ENCODE measurements at places on chromosomes 7 and 10. TPM values are rescaled to one million over a fixed set of nuclear protein-coding genes. Genes with fewer than 3 reads are reported as not detected.

GJC3 gene
- total RNA-seq = 0.33 TPM

LIPJ gene
- 0.16 TPM for total RNA-seq

MMRN2 gene
- total RNA-seq = 15.0 TPM

BEND7 gene
- 20.9 TPM for total RNA-seq

FGFR2 gene
- total RNA-seq = 113 TPM

DNA sequence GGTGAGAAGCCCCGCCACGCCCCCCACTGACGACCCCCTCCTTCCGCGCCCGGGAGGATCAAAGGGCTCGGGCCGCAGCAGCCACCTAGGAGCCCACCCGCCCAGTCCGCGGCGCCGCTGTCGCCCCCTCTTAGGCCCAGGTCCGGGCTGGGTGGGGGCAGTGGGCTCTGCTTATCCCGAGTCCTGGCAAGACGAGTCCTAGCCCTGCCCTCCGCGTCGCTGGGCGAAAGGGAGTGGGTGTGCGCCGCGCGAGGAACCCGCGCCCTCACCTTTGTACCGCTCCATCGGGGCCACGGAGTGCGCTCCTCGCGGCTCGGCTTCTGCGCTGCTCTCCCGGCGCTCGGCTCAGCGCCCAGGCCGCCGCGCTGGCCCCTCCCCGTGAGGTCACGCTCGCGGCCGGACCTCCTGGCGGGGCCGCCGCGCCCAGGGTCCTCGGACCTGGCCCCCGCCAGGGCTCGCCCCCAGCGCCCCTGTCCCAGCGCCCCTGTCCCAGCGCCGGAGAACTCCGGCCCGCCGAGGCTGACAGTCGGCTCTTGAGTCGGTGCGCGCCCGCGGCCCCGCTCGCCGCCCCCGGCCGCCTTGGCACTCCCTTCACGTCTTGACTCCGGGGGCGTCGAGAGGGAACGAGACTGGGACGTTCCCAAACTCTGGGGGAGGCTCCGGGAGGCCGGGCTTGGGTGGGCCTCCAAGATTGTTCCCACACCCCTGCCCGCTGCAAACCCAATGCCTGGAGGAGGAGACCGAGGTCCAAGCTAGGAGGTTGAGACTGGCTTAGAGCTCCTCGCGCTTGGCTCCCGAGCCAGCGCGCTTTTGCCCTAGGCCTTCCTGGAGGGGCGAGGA lies at the start of gene AFAP1L2:
TSS of gene AFAP1L2 (minus strand) at position 332 of the 840 bp plus-strand sequence. CDS start at position 285, 47 bp downstream.
- peak within 1 kb of the TSS; percentile 46 for H3K4me3 ChIP-seq
- H3K36me3 ChIP-seq = no peaks in the 10 kb centered on the region
- H3K4me1 ChIP-seq = peaks cover 59% of the 10 kb centered on the region
- H3K27me3 ChIP-seq = no peaks in the 10 kb centered on the region

DNA sequence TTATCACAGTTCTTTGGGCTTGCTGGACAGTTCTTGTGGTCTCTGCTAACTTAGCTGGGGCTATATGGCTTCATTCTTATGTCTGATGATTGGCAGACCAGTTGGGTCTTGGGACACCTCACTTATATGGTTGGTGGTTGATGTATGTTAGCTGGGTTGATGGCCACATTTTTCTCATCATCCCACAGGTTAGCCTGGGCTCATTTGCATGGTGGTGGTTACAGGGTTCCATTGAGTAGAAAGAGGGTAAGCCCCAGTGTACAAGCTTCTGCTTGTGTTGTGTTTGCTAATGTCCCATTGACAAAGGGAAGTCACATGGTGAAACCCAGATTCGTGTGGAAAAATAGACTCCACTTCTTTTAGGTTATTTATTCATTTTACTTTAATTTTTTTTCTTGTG lies 40.6 kb downstream of the TMEM60 start:
- H3K27ac ChIP-seq = no peak overlapping the region
- peaks cover 34% of the 10 kb centered on the region for H3K4me1 ChIP-seq
- H3K27me3 ChIP-seq = no peaks in the 10 kb centered on the region
- DNase-seq = no peak
- no peak overlapping the region for H3K4me3 ChIP-seq

ADAM12 gene
- total RNA-seq = 0.82 TPM

LHPP gene
- total RNA-seq = 17.5 TPM

- no peaks in the 10 kb centered on the region for H3K36me3 ChIP-seq
- no peak overlapping the region for H3K27ac ChIP-seq
- H3K27me3 ChIP-seq = no peaks in the 10 kb centered on the region
- H3K4me1 ChIP-seq = no peaks in the 10 kb centered on the region
Measured at GRCh38 chr10:87578160-87578841, 73.6 kb downstream of the MINPP1 start.

Measured in sigmoid colon (tissue), 7 donors.